ENCODE measurements at places on chromosomes 11 and 22.

DNA sequence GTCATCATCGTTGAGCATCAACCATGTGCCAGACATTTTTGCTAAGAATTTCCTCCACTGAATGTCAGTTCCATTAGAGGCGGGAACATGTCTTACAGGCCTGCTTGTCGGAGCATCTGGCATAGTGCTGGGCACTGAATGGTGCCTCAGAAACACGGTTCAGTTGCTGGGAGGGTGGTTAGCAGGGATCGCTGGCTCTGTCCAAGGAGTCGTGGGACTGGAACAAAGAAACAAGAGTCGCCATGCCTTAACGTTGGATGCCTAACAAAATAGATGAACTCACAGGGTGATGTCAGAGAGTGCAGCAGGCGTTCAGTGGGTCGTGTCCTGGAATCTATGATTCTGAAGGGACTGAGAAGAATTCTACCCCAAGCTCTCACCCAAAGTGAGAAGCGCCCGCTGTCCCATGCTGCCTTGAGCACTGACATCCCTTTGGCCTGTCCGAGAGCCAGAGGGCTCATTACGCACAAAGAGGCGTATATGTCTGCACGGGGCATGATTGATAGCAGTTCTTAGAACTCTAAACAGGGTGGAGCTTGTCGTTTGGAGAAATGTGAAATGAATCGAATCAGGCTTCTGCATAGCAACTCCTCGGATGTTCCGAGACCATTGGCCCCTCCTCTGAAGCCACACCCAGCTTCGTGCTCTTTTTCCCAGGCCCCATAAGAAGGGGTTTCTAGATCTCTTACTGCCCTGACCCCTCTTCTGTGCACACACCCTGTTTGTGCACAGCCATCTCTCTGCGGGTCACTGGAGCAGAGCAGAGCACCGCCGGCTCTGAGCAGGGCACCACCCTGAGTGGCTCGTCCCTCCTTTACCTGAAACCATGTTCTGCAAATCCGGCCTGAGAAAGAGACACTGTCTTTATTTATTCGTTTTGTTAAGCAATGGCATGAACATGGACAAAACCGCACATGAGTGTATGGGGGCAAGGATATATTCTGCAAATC, 113.1 kb upstream of the B3GAT1 start:
- no peak for DNase-seq

DNA sequence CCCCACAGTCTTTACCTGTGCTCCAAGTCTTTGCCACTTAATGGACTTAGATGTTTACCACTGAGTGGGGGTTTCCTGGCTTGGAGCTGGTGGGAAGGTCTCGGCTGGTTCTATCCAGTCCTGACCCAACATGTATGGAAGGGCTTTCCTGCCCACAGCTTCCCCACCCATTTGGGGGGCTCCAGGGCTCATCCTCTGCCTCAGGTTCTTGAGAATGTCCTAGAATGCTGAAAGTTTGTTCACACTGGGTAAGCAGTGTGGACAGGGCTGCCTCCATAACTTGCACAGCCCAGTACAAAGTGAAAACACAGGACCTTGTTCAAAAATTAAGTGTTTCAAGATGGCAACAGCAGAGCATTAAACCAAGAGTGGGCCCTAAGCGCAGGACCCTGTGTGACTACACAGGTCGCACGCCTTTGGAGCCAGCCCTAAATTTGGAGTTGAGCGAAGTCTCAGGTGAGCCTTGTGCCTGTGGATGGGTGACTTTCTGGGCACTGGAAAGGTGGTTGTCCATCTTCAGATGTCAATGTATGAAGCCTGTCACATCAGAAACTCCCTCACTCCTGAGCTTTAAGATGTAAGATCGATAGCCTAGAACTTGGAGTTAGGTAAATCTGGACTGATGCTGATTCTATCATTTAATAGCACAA, 72.7 kb upstream of the NARS2 start:
- no peak for DNase-seq

- no peak for DNase-seq
These were observed 30.0 kb upstream of the ARFGAP3 start for GRCh38 chr22:42887120-42887519.

- DNase-seq = no peak
These were observed 41.8 kb upstream of the ZBTB16 start for GRCh38 chr11:114017723-114018122.

DNA sequence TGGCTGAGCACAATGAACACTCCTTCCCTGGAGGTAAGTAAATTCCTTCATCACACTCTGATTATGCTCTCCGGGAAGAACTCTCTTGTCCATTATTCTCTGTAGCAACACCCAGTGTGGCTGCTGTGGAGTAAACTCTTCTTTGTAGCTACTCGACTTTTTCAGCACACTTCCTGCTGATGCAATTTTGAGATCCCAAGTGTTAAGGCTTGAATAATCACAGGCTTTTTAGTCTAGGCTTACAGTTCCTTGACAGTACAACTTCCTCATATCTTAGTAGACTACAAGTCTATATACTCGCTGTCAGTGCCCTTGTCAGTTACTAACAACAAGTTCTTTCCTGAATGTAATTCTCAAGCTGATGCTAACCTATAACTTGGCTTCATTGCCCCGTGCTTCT, 301.8 kb upstream of the API5 start:
- no peak for DNase-seq

DNA sequence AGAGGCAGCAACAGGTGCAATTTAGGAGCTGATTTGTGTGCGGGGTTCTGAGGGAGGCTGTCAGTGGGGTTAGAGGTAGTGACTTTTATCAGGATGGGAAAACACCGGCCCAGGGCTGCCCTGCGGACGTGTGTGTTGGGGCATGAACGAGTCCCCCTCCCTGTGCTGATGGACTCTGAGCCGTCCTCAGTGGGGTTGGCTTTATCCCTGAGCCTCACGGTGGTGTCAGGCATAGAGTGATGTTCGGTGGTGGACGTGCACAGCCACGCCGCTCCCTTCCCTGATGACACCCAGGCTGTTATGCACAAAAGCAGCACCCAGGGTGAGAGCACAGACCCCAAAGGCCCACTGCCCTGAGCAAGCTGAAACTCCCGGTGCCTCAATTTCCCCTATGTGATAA, 809.1 kb downstream of the BRD1 start:
- no peak for DNase-seq

GRCh38 chr11:78223320-78223954, 34.7 kb downstream of the USP35 start:
- no peak for DNase-seq

- DNase-seq = no peak
These were observed 3.8 kb downstream of the MPEG1 start for GRCh38 chr11:59208956-59209355.

- no peak for DNase-seq
These were observed 1422.4 kb downstream of the LRRC4C start for GRCh38 chr11:40037005-40037404.

GRCh38 chr22:22945195-22945594, 57.6 kb downstream of the IGLL5 start:
- DNase-seq = no peak

GRCh38 chr11:43269254-43269918, 42.4 kb upstream of the API5 start:
- DNase-seq = no peak

- peak; percentile 6 for DNase-seq
These were observed 44.4 kb downstream of the DCDC1 start for GRCh38 chr11:31325160-31325559.

GRCh38 chr11:61367406-61367805, 5.2 kb downstream of the TMEM138 start:
- DNase-seq = no peak

- no peak for DNase-seq
These were observed at the start of gene P2RY2 for GRCh38 chr11:73218106-73218829. TSS of gene P2RY2 (plus strand) at chr11:73218281. CDS start at chr11:73234160, 15,879 bp downstream.

GRCh38 chr11:62393735-62394134, 25.1 kb upstream of the SCGB1A1 start:
- no peak for DNase-seq

GRCh38 chr11:68460741-68461574, at the start of gene PPP6R3:
TSS of gene PPP6R3 (plus strand) at chr11:68460752. CDS start at chr11:68537665, 76,913 bp downstream.
- DNase-seq = no peak

DNA sequence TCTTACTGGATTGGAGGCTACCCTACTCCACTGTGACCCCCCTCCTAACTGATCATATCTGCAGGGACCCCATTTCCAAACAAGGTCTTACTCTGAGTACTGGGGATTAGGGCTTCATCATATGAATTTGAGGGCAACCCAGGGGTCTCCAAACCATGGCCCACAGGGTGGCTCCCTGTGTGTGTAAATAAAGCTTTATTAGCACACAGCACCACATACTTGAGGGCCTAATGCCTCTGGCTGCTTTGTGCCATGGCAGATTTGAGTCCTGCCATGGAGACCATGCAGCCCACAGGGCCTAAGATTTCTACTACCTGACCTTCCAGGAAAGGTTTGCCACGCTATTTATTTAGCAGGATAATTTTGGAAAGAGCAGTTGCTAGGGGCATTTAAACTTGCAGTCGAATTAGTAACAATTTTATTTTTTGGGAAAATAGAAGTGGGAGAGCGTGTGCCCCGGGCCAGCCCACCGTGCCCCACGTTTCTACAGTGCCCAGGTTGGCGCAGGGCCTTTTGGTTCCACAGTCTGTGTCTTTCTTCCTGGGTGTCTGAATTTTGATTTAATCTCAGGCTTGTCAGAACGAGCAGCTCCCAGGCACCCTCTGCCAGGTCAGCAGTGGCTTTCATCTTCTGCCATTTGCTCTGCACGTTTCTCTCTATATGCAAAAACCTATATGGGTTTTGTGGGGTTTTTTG, 92.3 kb downstream of the KCNQ1 start:
- DNase-seq = no peak

DNA sequence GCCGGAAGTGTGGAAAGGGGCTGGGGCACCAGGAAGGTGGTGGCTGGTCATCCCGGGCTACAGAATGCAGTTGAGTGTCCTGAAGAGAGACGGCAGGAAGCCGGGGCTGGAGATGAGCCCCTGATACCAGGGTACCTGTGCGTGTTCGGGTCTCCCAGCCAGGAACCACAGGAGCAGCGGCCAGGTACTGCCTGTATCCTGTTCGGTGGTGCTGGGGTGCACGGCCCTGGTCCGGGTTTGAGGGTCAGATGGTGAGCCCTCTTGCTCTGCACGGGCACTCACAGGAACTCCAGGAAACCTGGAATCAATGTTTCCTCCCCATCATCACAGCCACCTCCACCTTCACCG, 253.1 kb upstream of the B3GAT1 start:
- no peak for DNase-seq

GRCh38 chr11:3180869-3181268, 15.8 kb upstream of the OSBPL5 start:
- no peak for DNase-seq

GRCh38 chr11:70246196-70246595, 24.3 kb upstream of the PPFIA1 start:
- no peak for DNase-seq

GRCh38 chr11:20035701-20036601, 124.3 kb downstream of the DBX1 start:
- DNase-seq = no peak

GRCh38 chr11:45405916-45406670, 120.0 kb upstream of the SYT13 start:
- DNase-seq = no peak

GRCh38 chr11:61254403-61255025, 13.5 kb downstream of the PGA5 start:
- DNase-seq = peak; percentile 39

GRCh38 chr11:118033443-118033842, 43.4 kb upstream of the TMPRSS4 start:
- no peak for DNase-seq

- DNase-seq = no peak
These were observed 39.9 kb upstream of the NUP160 start for GRCh38 chr11:47887910-47888569.

DNA sequence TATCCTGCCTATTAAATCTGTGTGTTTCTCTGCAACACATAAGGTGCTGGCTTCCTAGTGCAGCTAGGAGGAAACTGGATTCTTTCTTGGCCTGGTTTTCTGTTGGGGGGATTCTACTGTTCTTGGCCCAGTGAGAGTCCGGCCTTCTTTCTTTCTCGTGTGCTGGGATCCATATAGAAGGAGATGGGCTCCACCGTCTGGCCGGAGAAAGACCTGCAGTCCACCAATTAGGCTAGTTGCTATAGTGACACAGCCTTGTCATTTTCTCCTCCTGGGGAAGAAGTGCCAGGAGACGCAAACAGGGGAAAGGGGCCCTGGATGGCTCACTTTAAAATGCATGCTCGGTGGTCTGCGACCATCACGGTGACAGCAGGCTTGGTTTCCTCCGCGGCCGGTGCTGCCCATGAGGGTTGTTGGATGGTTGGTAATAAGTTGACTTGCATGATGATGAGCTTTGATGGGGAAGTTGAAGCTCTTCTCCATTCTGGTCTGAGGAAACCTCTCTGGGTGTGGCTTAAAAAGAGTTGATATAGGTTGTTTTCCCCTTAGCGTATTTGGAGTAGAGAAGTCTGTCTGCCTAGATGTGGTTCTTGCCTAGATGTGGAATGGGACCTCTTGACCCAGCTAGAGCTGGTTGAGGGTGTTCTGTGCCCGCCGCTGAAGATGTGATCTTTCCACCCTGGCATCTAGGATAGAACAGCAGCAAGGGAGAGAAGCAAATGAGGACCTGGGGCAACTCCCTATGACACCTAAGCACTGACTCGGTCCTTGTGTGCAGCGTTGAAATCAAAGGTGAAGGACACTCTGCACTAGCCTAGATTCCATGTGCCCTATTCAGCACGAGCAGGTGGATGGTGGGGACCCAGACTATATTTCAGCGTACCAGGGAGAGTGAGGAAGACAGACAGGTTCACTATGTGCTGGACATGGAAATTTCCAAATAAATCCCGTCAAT, 1335.0 kb downstream of the BRD1 start:
- peak; percentile 39 for DNase-seq

DNA sequence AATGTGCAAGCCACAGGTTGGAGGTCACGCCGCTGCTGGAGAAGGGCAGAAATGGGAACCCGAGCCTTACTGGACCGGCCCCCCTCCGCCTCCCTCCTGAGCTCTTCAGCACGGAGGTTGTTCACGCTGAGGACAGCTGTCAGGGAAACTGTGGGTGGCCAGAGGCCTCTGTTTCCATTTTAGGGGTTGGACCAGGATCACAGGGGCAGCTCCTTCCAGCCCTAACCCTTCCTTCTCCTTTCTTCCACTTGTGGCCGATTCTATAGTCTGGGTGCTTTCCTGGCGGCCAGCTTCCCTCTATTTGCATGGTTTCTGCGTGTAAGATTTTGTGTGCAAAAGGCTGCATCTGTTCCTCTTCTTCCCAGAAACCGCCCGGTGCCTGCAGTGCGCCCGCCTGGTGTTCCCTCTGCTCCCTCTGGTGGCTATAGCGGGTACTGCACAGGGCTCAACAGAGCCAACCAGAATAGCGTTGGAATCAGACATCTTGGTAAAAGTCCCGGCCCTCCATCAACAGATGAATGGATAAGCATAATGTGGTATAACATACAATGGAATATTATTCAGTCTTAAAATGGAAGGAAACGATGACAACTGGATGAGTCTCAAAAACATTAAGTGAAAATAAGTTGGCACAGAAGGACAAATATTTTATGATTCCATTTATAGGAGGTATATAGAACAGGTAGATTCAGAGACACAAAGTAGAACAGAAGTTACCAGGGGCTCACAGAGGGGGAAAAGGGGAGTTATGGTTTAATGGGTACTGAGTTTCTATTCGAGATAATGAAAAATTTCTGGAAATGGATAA, 8.4 kb upstream of the SLC22A8 start:
- DNase-seq = peak; percentile 44

GRCh38 chr11:9498457-9499078, 37.8 kb downstream of the ZNF143 start:
- no peak for DNase-seq
